Tibial nerve (tissue), 4 donors: ENCODE measurements at places on chromosomes 6 and 20.

GRCh38 chr6:88135578-88136114, 30.5 kb downstream of the CNR1 start:
- no peaks in the 10 kb centered on the region for H3K36me3 ChIP-seq
- H3K27me3 ChIP-seq = no peaks in the 10 kb centered on the region

GRCh38 chr20:57263801-57264792, 2.3 kb downstream of the BMP7 start:
- no peaks in the 10 kb centered on the region for H3K36me3 ChIP-seq
- H3K4me1 ChIP-seq = peaks cover 5% of the 10 kb centered on the region
- peaks cover 70% of the 10 kb centered on the region for H3K27me3 ChIP-seq
- peak overlapping the region; percentile 21 for H3K27ac ChIP-seq
- H3K4me3 ChIP-seq = peak overlapping the region; percentile 61

GRCh38 chr6:27684264-27685211, 211.6 kb upstream of the ZNF184 start:
- H3K27me3 ChIP-seq = no peaks in the 10 kb centered on the region
- H3K36me3 ChIP-seq = no peaks in the 10 kb centered on the region
- H3K27ac ChIP-seq = no peak overlapping the region
- H3K4me3 ChIP-seq = no peak overlapping the region
- peaks cover 21% of the 10 kb centered on the region for H3K4me1 ChIP-seq

GRCh38 chr6:11009353-11009752, 34.8 kb downstream of the ELOVL2 start:
- no peak overlapping the region for H3K27ac ChIP-seq
- no peak overlapping the region for H3K4me3 ChIP-seq
- H3K27me3 ChIP-seq = no peaks in the 10 kb centered on the region
- DNase-seq = no peak
- H3K36me3 ChIP-seq = no peaks in the 10 kb centered on the region

DNA sequence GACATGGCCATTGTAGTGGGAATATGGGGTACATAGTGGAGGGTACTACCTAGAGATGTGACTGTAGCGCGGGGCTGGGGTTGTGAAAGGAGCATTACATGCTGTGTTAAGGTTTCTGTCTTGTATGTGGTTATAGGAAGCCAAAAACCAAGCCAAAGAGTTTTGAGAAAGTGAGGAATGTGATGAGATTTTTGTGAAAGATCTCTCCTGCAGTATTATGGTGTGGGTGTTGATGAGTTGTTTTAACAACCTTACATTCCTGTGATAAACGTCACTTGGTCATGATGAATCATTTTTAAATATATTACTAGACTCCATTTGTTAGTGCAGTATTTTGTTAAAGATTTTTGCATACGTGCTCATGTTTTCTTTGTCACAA, 48.9 kb downstream of the ZFAND3 start:
- H3K27ac ChIP-seq = no peak overlapping the region
- H3K4me3 ChIP-seq = no peak overlapping the region
- DNase-seq = no peak
- peaks cover 12% of the 10 kb centered on the region for H3K4me1 ChIP-seq
- H3K27me3 ChIP-seq = no peaks in the 10 kb centered on the region

DNA sequence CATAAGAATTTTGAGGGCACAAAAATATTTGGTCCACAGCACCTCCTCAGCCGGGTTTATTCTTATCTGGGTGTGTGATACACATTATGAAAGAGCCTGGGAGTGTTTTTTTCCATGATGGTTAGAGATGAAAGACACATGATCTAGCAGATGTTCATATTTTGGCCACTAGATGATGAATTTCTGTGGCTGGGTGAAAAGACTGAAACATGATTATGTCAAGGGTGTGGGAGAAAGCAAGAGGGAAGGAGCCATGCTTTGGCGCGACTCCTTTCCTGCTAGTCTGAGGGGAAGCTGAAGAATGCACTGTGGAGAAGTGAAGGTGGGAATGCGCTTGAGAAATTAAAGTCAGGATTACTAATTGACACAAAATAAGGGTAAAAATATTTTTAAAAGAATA, 102.3 kb downstream of the SH3BGRL2 start:
- no peaks in the 10 kb centered on the region for H3K4me1 ChIP-seq
- no peak overlapping the region for H3K27ac ChIP-seq
- no peak overlapping the region for H3K4me3 ChIP-seq
- DNase-seq = no peak
- no peaks in the 10 kb centered on the region for H3K27me3 ChIP-seq

DNA sequence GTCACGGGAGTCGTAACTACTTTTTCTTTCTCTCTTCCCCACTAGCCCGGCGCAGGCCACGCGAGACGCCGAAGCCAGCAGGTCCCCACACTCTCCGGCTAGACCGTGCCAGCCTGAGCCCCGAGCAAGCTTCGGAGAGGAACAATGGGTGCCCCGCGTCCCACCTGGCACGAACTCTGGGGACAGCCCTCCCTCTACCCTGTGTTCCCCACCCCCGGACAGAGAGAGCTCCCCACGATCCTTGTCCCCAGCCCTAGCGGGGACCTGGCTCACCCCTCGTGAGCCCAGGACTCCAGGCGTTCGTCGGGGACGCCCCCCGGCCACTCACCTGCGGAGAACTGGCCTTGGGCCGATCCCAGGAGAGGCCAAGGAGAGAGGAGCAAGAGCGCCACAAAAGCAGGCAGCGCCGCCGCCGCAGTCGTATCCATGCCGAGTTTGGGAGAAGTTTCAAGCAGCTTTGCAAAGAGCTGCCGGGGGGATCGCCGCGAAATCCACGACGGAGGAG, 416 bp downstream of the PTPRK start:
- H3K27me3 ChIP-seq = no peaks in the 10 kb centered on the region
- no peaks in the 10 kb centered on the region for H3K4me1 ChIP-seq
- DNase-seq = peak; percentile 25
- peak overlapping the region; percentile 87 for H3K27ac ChIP-seq
- H3K36me3 ChIP-seq = no peaks in the 10 kb centered on the region

DNA sequence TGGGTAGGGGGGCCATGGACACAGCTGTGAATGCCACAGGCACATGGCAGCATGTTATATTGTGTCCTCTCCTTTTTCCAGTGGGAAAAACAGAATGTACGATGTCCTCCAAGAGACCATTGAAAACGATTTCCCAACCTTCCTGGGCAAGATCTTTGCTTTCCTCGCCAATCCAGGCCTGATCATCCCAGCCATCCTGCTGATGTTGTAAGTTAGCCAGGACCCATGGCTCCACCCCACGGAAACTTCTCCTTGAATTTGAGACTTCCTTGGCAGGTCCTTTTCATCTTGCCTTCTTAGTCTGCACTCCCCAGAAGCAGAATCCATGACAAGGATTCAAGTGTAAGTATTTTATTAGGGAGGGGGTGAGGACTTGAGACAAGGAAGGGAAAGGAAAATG, 28.2 kb upstream of the NOP56 start:
- no peaks in the 10 kb centered on the region for H3K36me3 ChIP-seq
- no peak overlapping the region for H3K27ac ChIP-seq
- peak; percentile 32 for DNase-seq
- no peaks in the 10 kb centered on the region for H3K27me3 ChIP-seq

DNA sequence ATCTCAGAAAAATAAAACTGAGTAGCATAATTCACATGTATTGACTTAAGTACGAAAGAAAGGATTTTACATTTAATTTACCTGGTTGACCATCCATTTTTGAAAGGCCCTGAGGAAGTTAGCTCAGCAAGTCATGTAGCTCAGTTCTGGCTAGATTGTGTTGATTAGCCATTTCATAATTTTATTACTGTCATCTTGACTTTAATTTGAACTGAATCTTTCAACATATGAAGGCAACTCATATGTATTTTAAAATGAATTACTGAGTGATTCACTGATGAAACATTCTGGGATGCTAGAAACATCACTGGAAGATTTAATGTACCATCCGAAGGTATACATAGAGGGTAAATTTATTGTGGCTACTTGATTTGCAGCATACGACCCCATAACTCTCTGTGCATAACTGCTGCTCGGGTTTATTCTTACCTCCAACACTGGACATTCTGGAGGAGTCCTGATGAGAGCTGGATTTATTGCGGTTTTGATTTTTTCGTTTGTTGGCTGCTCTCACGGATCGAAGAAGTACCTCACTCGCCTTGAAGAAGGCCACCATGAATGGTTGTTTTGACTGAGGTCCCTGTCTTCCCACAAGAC, 101.7 kb downstream of the BMP5 start:
- no peaks in the 10 kb centered on the region for H3K27me3 ChIP-seq
- no peaks in the 10 kb centered on the region for H3K36me3 ChIP-seq
- H3K4me1 ChIP-seq = no peaks in the 10 kb centered on the region
- DNase-seq = no peak

DNA sequence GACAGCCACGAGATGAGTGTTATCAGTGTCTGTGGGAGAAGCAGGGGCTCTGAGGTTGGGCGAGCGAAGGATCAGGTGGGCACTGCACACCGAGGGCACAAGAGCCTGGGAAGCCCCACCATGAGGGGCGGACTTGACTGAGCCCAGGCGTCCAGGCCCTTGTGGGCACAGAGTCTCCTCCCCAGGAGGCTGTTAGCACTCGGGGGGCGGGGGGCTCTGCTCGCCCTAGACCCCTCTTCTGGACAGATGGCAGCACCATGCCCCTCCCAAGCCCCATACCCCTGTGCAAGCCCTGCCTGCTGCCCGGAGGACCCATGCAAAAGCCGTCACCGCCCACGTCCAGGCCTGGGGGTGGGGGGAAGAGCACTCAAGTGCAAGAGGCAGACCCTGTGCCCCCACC, 21.7 kb upstream of the SLCO4A1 start:
- DNase-seq = no peak
- peaks cover 23% of the 10 kb centered on the region for H3K4me1 ChIP-seq
- no peaks in the 10 kb centered on the region for H3K36me3 ChIP-seq
- no peaks in the 10 kb centered on the region for H3K27me3 ChIP-seq
- no peak overlapping the region for H3K27ac ChIP-seq

- H3K4me1 ChIP-seq = no peaks in the 10 kb centered on the region
- no peaks in the 10 kb centered on the region for H3K36me3 ChIP-seq
- H3K27ac ChIP-seq = no peak overlapping the region
- no peak for DNase-seq
- H3K27me3 ChIP-seq = no peaks in the 10 kb centered on the region
- no peak overlapping the region for H3K4me3 ChIP-seq
Measured at GRCh38 chr6:16868968-16869367, 107.7 kb upstream of the ATXN1 start.

- no peaks in the 10 kb centered on the region for H3K27me3 ChIP-seq
- no peaks in the 10 kb centered on the region for H3K4me1 ChIP-seq
- no peaks in the 10 kb centered on the region for H3K36me3 ChIP-seq
- H3K27ac ChIP-seq = no peak overlapping the region
- no peak overlapping the region for H3K4me3 ChIP-seq
Measured at GRCh38 chr6:89612121-89612520, 26.4 kb downstream of the LYRM2 start.

GRCh38 chr6:33273129-33273923, 1.5 kb downstream of the RPS18 start:
- H3K27ac ChIP-seq = peak overlapping the region; percentile 96
- no peaks in the 10 kb centered on the region for H3K27me3 ChIP-seq
- no peak for DNase-seq

GRCh38 chr6:42555477-42556457, 8.1 kb upstream of the UBR2 start:
- no peaks in the 10 kb centered on the region for H3K36me3 ChIP-seq
- H3K4me1 ChIP-seq = no peaks in the 10 kb centered on the region
- H3K27me3 ChIP-seq = no peaks in the 10 kb centered on the region
- no peak for DNase-seq
- H3K4me3 ChIP-seq = no peak overlapping the region
- H3K27ac ChIP-seq = peak overlapping the region; percentile 69

DNA sequence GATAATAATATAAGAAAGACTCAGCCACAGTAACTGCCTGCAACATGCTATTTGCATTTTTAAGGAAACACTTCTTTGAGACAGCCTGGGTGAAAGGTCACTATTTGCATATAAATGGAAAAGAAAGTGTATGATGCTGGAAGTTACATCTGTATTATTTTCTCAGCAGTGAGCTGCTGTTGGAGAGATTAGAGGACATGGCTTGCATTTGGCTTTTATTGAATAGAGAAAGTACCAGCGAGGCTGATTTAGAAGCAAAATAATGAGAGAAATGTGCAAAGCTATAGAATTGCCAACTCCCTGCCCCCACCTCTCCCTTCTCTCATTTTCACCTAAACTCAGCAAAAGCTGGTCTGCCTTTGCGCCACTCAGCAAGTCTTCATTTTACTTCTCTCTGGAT, 12.7 kb downstream of the MYT1 start:
- peaks cover 27% of the 10 kb centered on the region for H3K27me3 ChIP-seq
- no peaks in the 10 kb centered on the region for H3K4me1 ChIP-seq
- no peak overlapping the region for H3K27ac ChIP-seq
- H3K36me3 ChIP-seq = no peaks in the 10 kb centered on the region

- no peak overlapping the region for H3K4me3 ChIP-seq
- H3K36me3 ChIP-seq = no peaks in the 10 kb centered on the region
- H3K27ac ChIP-seq = no peak overlapping the region
Measured at GRCh38 chr6:93183531-93183972, 235.8 kb downstream of the EPHA7 start.

DNA sequence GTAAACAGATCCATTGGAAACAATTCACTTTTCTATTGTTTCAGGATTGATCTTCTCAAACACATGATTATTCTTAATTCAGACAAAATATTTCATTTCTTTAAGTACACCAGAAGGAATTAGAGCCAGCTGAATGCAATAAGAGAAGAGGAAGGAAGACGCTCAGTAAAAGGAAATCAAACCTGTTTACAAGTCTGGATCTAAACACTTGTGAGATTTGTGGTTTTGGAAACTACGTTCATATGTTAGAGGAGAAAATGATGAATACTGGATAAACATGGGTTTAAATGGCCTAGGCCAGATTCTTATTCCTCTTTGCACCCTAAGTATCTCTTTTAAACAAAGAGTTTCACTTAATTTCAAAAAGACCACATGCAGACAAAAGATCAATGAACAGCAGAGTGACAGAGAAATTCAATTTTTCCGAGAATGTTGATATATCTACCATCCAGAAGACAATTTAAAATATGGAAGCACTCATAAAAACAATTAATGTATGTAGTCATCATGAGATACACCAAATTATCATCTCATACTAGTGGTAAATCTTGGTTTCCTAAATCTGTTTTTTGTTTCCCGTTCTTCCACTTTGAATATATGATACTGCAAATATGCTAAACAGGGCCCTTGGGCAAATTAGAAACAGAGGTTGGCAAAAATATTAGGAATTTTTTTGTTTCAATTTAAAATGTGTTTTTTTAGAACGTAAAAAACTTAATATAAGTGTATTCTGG, 703.5 kb upstream of the CITED2 start:
- H3K27me3 ChIP-seq = no peaks in the 10 kb centered on the region
- no peak overlapping the region for H3K4me3 ChIP-seq
- no peaks in the 10 kb centered on the region for H3K4me1 ChIP-seq
- no peaks in the 10 kb centered on the region for H3K36me3 ChIP-seq

- H3K4me3 ChIP-seq = no peak overlapping the region
- H3K27me3 ChIP-seq = no peaks in the 10 kb centered on the region
- no peak overlapping the region for H3K27ac ChIP-seq
- no peaks in the 10 kb centered on the region for H3K36me3 ChIP-seq
Measured at GRCh38 chr6:89139509-89140346, 6.1 kb upstream of the PM20D2 start.
